AG09319 (cell line): ENCODE measurements at places on chromosomes 5 and 9.

- DNase-seq: no peak
Observed at GRCh38 chr5:170145462-170145861, 39.8 kb downstream of the FOXI1 start.

GRCh38 chr9:69719983-69720382, 39.8 kb downstream of the PTAR1 start:
- DNase-seq: no peak

GRCh38 chr9:99782962-99783718, 38.5 kb upstream of the NR4A3 start:
- no peak for DNase-seq

DNA sequence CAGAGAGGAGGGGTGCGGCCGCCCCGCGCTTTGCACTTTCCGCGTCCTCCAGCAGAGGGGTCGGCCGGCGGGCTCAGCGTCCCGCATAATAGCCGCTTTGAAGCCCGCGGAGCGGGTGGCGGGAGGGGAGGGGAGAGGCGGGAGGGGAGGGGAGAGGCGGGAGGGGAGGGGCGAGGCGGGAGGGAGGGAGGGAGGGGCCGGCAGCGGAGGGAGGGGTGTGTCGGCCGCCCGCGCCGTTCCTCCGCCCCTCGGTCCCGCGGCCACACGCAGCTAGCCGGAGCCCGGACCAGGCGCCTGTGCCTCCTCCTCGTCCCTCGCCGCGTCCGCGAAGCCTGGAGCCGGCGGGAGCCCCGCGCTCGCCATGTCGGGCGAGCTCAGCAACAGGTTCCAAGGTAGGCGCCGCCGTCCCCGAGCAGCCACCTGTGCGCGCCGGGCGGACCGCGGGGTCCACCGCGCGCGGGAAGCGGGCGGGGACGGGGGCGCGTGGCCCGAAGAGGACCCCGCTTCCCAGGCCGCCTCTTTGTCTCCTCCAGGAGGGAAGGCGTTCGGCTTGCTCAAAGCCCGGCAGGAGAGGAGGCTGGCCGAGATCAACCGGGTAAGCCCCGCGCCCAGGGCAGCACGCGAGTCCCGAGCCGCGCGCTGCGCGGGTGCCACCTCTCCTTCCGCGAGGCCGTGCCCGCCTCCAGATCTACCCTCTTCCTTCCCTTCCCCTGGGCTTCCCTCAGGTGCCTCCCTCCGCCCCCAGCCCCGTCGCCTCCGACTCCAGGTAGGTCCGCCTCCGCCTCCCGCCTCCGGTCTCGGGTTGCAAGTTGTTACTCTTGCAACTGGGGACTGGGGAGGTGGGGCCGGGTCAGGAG, at the start of gene AIF1L:
TSS of gene AIF1L (plus strand) at position 263 of the 857 bp plus-strand sequence. CDS start at position 362, 99 bp downstream.
- DNase-seq: no peak

DNA sequence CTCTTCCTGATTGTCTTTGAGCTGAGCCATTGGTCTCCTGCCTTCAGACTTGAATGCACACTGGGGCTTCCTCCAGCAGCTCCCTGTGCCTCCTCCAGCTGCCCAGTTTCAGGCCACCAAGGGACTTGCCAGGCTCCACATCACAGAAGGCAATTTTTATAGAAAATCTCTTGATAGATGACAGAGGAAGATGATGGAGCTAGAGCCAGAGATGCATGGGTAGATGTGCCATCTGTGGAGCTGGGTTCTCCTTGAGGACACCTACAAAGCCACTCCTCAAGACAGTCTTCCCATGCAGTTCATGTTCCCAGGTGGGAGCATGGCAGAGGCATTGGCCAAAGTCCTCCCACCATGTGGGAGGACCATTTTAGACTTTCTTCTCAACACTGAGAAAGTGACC, 239.6 kb upstream of the IRX1 start:
- DNase-seq: no peak

DNA sequence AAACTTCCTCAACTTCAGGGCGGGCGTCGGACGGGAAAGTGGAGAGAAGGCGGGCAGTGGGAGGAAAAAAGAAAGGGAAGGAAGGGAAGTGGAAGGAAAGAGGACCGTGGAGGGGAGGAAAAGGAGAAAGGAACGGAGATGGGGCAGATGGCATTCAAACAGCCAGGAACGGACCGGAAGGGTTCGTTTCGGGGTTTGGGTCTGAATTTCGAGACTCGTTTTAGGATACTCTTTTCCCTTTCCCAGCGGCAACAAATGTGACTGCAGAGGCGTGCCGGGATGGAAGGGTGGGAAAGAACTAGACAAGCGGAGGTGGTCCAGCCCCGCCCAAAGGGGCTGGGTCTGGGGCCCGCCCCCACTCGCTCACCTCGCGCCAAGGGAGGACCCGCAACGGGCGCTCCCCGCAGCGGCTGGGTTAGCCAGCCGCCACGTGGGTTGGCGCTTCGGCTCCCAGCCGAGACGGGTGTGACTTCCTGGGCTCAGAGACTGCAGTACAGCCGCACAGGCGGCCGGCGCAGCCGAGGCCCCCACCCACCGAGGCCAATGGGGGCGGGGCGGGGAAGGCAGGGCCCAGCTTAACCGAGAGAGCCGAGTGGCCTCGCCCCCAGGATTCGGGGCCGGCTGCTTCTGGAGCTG, 2.7 kb downstream of the VCAN start:
- peak; percentile 73 for DNase-seq

DNA sequence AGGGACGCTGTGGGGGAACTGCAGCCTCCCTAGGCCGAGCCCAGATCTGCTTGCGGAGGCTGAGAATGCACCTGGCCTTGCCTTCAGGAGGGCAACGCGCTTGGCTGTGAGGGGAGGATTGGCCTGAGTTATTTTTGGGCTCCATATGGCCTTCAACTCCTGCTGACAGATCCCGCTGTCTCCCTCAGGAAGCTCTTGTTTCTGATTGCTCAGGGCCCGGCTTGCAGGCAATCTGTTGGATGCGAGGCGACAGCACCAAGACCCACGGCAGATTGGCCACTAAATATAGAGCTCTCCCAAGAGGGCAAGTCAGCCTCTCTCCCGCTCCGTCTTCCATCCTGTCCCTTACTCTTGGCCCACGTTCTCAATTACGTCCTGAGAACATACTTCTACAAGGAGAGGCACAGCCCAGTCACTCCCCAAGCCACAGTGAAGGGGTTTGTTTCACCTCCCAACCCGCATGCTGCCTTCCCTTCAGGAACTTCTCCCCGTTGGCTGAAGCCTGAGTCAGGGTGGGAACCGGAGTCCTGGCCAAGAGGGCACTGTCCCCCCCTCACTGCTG, 53.6 kb downstream of the RASGEF1C start:
- DNase-seq: no peak

DNA sequence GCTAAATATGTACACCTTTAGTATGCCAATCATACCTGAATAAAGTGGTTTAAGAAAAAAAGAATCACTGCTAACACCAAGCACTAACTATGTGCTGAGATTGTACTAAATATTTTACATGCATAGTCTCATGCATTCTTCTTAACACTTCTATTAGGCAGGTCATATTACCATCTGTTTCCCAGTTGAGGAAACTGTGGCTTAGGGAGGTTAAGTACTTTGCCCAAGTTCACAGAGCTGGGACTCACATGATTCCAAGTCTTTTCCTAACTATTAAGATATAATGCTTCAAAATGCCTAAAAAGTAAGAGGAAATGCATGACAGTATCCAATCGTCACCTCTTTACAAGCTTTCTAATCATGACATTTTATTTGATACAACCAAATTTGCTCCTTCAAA, 69.2 kb upstream of the PLPP6 start:
- no peak for DNase-seq

GRCh38 chr9:36470643-36471290, 70.7 kb upstream of the RNF38 start:
- peak; percentile 39 for DNase-seq
